ENCODE measurements at places on chromosomes 3 and 15. TPM values are rescaled to one million over a fixed set of nuclear protein-coding genes. Genes with fewer than 3 reads are reported as not detected.

Gene ADAMTS17
- 0.11 TPM for total RNA-seq

DNA sequence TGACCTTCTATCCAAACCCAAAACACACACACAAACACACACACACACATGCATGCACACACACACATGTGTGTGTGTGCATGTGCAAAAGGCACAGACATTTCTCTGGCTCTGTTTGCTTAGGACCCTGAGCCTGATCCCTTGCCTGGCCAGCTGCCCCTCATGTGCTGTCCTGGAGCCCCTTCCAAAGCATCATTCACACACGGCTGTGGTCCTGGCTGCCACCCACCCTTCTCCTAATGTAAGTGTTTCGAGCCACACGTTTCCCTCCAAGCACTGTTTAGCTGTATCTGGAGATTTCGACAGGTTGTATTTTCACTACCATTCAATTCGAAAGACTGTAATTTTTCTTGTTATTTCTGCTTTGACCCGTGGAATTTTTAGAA lies 45.8 kb upstream of the KLF13 start:
- DNase-seq: no peak

- no peak for DNase-seq
Observed at GRCh38 chr3:120111898-120112297, 17.7 kb upstream of the GSK3B start.

DNA sequence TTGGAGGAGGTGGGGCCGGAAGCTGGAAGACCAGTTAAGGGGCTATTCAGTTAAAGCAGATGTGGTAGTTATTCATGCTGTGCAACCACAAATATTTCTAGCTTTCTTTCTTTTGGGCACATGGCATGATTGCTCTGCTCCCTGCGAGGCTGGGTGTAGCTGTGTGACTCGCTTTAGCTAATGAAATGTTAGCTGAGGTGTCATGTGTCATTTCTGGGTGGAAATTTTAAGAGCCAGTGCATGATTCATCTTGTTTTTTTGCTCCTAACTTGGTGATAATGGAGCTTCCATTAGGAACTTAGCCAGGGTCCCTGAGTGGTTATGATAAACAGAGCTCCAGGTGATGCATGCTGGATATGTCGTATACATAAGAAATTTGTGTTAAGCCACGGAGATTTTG lies 300.6 kb downstream of the SATB1 start:
- DNase-seq: peak; percentile 91

Gene OGG1
- total RNA-seq: 41.6 TPM

- no peak for DNase-seq
Observed at GRCh38 chr3:38643090-38643489, 6.4 kb downstream of the SCN5A start.

GRCh38 chr15:29925227-29926082 lies 103.2 kb upstream of the TJP1 start:
- peak; percentile 74 for DNase-seq

Gene GAP43
- 0.45 TPM for total RNA-seq

DNA sequence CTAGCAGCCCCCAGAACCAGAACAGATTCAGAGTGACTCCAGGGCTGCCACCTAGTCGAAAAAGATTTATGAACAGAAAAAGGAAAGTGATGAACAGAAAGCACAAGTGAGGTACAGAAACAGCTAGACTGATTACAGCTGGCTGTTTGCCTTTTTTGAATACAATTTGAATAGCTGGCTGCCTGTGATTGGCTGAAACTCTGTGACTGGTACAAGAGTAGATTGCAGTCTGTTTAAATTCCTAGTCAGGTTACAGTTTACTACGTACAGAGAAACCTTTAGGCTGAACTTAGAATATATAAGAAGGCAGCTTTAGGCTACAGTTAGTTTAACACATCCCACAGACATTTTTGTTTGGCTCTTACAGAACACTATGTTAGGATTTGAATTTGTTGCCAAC lies 10.0 kb downstream of the CCDC13 start:
- peak; percentile 31 for DNase-seq

DNA sequence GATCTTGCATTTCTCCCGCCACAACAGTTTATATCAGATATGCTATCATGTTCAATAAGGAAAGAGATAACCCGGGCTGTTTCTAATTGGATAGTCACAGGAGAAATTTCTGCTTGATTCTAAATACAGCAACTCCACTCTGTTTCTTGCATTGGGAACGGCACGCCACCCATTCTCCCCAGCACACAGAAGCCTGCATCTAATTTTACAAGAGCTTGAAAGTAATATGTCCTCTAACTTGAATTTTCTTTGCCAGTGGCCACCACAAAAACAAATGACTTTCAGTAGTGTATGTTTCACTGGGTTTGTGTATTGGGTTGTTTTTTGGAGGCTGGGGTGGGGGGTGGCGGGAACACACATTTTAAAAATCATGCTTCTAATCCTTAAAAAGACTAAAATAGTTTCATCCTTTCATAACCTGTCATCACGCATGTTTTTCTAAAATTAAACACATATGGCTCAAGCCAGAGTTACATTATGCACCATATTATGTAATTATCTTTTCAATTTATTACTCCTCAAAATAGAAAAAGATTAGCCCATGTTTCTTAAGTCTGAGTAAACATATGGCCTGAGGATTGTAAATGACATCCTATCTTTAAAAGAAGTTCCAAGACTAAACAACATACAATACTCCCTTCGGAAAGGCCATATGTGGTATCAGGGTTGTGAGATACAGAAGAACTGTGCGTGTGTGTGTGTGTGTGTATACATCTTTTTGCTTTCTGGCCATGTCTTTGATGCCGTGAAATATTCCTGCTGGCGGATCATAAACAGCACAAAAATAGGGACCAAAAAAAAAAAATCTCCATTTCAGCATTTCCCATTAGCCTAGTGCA lies 176.3 kb downstream of the FOXP1 start:
- DNase-seq: no peak

GRCh38 chr3:98536456-98537017 lies 4.8 kb downstream of the GPR15 start:
- no peak for DNase-seq

DNA sequence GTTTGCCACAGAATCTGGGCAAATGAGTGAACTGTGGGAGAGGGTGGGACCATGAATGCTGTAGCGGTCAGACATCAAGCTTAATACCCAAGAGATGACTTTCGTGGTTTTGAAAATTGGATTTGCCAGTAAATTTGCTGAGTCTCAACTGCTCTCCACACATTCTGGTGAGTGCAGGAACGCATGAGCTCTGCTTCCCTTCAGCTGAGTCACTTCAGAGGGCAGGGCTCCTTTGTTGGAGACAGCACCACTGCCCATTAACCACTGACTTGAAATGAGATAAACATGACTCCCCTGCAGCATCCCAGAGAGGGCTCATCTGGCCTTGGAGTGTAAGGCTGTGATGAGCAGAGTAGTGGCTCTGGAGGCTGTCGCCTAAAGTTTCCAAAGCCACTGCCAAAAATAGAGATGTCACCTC lies 22.6 kb downstream of the RARRES1 start:
- DNase-seq: peak; percentile 99

Gene HHATL
- total RNA-seq: not detected

Gene SERPINI2
- total RNA-seq: not detected

DNA sequence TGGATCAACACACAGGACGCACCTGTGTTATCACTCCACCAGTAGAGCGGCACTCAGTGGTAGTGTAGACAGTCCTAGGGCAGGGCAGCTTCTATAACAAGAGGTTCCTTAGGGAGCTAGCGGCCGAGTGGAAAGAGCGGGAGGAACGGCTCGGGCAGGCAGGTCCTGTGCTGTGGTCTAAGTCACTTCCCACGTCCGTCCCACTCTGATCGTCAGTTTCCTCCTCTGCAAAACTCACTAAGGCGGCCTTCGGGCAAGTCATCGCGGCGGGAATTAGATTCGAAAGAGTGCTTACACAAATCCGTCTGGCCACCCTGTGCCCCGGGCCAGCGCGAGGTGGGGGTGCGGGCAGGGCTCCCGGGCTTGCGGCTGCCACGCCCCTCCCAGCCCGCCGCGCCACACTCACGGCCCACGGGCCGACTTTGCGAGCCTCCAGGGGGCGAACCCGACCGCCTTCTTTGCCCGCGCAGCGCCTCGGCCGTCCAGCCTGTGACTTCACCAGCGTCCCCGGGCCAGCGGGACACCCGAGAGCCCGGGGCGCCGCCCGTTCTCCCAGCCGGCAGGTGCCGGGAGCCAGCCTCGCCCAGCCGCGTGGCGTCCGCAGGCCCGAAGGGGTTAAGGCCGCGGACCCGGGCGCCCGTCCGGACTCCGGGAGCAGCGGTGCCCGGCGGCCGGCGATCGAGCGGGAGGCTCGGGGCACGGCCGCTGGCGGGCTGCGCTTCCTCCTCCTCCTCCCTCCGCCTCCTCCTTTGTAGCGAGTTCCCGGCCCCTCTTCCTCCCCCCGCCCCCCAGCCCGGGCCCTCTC lies 416 bp upstream of the CORO2B start:
- peak; percentile 60 for DNase-seq

DNA sequence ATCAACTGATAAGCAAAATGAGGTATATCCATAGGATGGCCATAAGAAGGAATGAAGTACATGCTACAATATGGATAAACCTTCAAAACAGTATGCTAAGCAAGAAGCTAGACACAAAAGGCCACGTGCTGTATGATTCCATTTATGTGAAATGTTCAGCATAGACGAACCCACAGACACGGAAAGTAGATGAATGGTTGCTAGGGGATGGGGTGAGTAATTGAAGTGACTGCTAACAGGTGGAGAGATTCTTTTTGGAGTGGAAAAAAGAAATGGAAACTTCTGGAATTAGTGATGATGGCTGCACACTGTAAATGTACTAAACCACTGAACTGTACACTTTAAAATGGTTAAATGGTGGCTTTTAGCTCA lies 630 bp upstream of the EFCAB12 start:
- peak; percentile 80 for DNase-seq

- DNase-seq: peak; percentile 96
Observed at GRCh38 chr3:154795582-154795981, 284.5 kb upstream of the MME start.

- peak; percentile 22 for DNase-seq
Observed at GRCh38 chr3:55373423-55373822, 113.7 kb downstream of the WNT5A start.

Gene ZNF80
- total RNA-seq: 0.06 TPM

GRCh38 chr15:26888761-26889160 lies 21.9 kb downstream of the GABRA5 start:
- DNase-seq: no peak

- DNase-seq: no peak
Observed at GRCh38 chr15:72751751-72752455, 31.7 kb downstream of the ADPGK start.

DNA sequence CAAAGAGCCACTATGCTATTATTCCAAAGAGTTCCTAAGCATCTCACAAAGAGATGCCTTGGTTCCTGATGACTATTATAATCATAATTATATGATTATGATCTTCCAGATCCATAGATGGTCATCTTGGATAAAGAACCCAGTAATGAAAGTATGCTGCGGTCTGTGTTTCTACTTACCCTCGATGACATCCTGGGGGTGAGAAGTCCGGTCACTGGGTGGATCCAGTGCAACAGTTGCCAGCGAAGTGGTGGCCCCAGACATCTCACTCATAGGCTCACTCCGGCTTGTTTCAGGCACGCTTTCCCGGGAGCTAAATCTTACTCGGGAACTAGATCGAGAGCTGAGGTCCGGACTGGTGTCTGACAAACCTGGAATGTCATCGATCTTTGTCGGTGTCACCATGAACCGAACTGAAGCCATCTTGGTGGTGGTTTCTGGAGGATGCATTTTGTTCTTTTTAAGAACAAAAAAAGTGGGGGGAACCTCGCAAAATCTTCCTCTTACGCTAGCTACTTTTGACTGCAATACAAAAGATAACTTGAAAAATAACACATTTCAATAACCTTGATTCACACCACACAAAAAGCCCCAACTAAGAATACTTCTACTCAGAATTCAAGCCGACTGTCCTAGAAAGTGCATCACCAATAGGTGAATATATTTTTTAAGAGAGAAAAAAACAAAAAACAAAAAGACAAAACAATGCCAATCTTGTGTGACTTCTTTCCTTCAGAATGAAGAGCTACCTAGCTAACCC lies 1.2 kb downstream of the SLC12A6 start:
- no peak for DNase-seq

GRCh38 chr3:177683586-177683985 lies 486.3 kb upstream of the TBL1XR1 start:
- no peak for DNase-seq

DNA sequence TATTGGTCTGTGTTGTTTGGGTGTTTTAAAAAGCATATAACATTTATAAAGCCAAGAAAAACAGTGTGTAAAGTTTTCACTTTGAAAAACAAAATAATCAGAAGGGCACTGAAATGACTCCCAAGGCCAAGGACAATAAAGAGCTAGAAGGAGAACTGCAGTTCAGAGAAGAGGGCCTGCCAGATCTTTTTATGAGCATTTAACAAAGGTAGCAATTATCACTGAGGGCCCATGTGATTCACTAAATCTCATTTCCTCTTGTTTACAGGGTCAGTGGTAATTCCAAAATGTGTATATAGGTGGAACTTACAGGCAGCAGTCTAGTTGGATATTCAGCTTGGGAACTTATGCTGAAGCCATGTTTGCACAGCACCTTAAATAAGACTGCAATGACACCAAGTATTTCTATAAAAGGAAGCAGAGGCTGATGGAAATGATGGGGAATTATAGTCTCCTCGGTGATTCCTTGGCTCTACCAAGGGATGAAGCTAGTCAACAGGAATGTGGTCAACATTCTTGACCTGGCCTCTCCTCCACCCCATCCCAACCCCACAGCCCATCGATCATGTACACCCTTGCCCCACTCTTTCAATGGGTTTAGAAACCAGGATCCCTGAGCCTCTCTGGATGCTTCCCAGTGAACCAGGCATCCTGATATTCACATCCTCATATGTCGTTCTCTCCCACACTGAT lies 54.4 kb upstream of the THUMPD3 start:
- no peak for DNase-seq

- DNase-seq: no peak
Observed at GRCh38 chr3:171796625-171797264, 13.5 kb downstream of the PLD1 start.

Gene NOX5
- total RNA-seq: 0.46 TPM

DNA sequence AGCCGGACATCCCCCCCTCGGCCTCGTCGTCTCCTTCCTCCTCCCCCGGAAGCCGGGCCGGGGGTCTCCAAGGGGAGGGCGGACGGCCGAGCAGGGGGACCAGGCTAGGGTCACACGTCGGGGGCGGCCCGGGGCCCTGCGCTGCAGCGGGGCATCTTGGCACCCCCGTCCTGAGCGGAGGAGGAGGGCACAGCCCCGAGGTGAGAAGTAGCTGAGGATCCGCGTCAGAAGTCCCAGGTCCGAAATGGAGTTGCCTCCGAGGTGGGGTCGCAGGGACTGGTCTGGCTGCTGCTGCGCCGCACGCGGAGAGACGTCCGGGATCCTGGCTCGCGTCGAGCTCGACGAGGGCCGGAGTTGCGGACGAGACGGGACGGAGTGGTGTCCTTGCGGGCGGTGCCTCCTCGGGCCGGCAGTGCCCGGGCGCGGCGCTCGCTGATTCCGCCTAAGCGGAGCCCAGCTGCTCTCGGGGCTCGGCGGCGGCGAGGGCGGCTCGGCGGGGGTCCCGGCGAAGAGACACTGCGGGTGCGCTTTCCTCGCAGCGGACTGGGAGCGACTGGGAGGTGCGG lies at the start of gene ADCY5:
Gene ADCY5, minus strand, starts transcription at position 555 of the 566 bp plus-strand sequence. Its CDS starts 545 bp downstream, at position 10.
- DNase-seq: no peak

GRCh38 chr3:11306817-11307589 lies 34.8 kb downstream of the ATG7 start:
- DNase-seq: peak; percentile 77

- no peak for DNase-seq
Observed at GRCh38 chr3:127978636-127979035, 63.6 kb downstream of the KBTBD12 start.
